Cardiac septum (tissue), 1 donor: ENCODE measurements at places on chromosomes 7 and 10. TPM values are rescaled to one million over a fixed set of nuclear protein-coding genes. Genes with fewer than 3 reads are reported as not detected.

The NUTM2E gene
- not detected for total RNA-seq

- no peak for DNase-seq
Measured at GRCh38 chr10:78588194-78588811, 480.5 kb upstream of the ZMIZ1 start.

GRCh38 chr7:33886149-33886623 is 19.2 kb upstream of the BMPER start:
- no peak for DNase-seq

DNA sequence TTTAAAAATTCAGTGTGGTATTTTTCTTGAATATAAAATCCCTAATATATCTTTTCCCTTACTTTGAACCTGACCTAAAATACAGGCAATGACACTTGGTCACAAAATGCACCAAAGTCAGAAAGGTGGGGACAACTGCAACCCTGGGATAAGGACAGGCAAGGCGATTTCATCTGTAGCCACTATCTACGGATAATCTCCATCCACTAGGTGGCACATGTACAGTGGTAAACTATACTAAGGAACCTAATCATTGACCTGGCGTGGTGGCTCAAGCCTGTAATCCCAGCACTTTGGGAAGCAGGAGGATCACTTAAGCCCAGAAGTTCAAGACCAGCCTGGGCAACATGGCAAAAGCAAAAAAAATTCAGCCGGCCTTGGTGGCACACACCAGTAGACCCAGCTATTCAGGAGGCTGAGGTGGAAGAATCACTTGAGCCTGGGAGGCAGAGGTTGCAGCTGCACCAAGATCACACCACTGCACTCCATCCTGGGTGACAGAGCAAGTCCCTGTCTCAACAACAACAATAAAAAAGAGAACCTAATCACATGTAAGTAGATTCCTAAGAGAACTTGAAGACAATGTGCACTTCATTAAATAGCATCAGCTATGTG is 98.9 kb downstream of the KMT2C start:
- no peak for DNase-seq
